Activated CD8-positive, alpha-beta memory T cell treated with anti-CD3 and anti-CD28 coated beads, Interleukin-2, amount 50 U/mL, for 48 hours (primary cell): ENCODE measurements at places on chromosomes 7 and 10.

- no peak for DNase-seq
These were observed 449.6 kb downstream of the KCNMA1 start for GRCh38 chr10:77188000-77188395.

DNA sequence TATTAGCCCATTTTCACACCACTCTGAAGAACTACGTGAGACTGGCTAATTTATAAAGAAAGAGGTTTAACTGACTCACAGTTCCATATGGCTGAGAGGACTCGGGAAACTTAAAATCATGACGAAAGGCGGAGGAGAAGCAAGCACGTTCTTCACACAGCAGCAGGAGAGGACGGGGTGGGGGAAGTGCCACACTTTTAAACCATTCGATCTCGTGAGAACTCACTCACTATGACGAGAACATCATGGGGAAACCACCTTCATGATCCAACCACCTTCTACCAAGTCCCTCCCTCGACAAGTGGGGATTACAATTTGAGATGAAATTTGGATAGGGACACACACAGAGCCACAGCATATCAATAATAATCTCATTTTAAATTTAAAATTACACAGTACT is 80.2 kb downstream of the VWDE start:
- no peak for DNase-seq

DNA sequence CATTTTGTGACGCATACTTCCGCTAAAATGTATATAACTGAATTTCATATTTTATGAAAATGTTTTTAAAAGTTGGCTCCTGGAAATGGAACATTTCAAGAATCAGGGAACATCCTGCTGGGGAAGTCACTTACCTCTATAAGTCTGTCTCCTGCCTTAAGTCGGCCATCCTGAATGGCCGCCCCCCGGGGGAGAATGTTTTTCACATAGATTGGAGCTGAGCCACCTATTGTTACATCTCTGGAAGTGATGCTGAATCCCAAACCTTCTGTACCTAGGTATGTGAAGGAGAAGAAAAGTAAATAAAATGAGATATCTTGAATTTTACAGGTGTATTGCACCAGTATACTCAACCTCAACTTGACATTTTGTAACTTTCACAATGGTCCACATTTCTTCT is 437.3 kb downstream of the PARD3 start:
- DNase-seq: no peak

GRCh38 chr7:37921876-37922275 is 1.4 kb downstream of the EPDR1 start:
- no peak for DNase-seq

DNA sequence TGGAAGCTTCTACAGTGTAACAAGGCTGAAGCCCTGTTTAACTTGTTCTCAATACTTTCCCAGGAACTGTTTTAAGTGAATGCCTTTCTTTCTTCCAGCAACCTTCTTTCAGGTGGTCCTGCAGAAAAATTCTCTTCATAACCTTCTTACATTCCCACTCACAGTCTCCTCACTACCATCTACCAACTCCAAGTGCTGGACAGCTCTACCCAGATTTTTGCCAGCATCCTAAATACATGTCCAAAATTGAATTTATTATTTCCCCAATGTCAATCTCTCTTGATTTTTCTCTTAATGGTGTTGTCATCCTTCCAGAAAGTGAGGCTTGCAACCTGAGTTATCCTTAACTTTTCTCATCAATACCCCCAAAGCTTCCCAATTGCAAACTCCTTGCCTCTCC is 48.2 kb downstream of the CFAP70 start:
- DNase-seq: no peak

GRCh38 chr10:102492983-102493382 is 9.5 kb downstream of the ACTR1A start:
- DNase-seq: no peak
